Glomerular endothelial cell (primary cell): ENCODE measurements at places on chromosomes 16 and 17. TPM values are rescaled to one million over a fixed set of nuclear protein-coding genes. Genes with fewer than 3 reads are reported as not detected.

GRCh38 chr16:8237452-8237851 is 352.9 kb downstream of the TMEM114 start:
- no peak for DNase-seq

DNA sequence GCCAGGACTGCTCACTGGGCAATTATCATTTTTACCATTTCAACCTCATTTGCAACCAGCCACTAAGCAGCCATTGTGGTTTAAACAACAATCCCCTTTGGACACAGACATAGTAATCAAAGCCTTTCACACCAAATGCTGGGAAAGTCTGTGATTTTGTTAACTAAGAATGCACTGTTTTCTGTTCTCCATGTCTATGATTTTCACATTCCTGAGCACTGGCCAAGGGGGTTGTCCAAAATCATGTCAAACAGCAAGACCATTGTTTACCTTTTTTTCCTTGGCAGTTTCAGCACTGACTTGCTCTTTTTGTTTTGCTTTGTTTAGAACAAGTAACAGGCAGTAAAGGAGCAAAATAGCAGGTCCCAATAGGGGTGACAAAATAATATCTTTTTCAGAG is 106.3 kb upstream of the SIAH1 start:
- DNase-seq = no peak

GRCh38 chr17:4033751-4034251 is 69.6 kb upstream of the ATP2A3 start:
- DNase-seq = no peak

Gene CDH1
- total RNA-seq = not detected in 2 replicates

Gene FOXN1
- total RNA-seq = not detected in 2 replicates

DNA sequence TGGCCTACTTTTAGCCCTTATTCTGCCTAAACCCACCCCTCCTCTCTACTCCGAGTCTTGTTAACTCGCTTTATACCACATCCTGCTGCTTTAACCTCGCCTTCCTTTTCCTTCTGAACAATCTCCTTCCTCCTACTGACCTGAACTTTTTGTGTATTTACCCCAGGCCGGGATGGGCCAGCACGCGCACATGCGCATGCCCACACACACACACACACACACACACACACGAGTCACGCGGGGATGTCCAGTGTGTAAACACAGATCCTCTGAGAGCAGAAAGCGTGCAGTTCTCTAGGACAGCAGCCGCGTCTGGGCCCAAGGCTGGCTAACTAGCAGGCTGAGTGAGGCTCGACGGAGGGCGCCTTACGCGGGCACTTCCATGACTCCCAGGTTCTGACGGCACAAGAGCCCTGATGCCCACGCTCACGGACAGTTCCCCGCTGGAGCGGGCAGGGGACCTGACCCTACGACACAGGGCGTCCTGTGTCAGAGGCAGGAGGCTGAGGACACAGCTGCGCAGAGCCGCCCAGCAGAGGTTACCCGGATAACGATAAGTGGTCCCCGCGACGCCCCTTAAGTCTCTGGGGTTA is 610 bp downstream of the PIK3R5 start:
- no peak for DNase-seq
